Activated naive CD8-positive, alpha-beta T cell treated with anti-CD3 and anti-CD28 coated beads, Interleukin-2, amount 50 U/mL, for 16 hours (primary cell): ENCODE measurements at places on chromosomes 12 and 14.

GRCh38 chr12:103673487-103673886 is 86.4 kb downstream of the STAB2 start:
- DNase-seq = no peak

- DNase-seq = no peak
Measured at GRCh38 chr14:81295958-81296923, 75.5 kb upstream of the GTF2A1 start.

GRCh38 chr14:90105756-90106155 is 44.0 kb downstream of the KCNK13 start:
- DNase-seq = no peak

DNA sequence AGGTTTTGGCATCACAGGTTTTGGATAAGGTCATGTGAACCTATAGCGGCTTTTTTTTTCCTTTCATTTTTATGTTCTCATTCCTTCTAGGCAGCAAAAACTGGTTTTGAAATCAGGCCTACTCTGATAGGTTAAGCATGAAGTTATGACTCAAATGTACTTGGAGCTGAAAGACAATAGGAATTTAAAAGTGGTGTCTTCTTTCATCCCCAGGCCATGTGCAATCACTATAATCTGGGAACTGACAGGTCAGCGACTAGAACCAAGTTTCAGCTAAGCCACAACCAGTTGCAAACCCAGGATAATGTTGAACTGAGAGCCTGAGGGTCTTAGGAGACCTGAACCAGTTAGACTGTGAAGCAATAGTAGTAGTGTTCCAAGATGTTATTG is 74.3 kb downstream of the ANO6 start:
- no peak for DNase-seq
